NCI-H345 (cell line): ENCODE measurements at places on chromosomes 13 and 19.

DNA sequence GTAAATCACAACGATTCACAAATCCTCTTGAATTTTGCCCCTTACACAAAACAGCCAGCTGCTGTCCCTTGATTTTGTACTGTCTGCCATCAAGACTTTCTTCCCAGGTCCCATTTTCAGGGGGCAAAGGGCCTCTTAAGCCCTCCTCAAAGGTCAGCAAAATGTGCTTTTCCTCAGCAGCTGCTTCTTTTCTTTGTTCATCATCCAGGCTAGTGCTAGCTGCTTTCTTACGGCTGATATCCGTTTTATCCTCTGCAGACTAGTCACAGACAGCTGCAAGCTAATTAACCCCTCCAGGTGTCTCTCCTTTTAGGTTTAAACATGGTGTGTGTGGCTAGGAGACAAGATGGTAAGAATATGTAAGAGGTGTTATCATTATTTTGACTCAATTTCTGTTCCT lies 90.9 kb downstream of the NALCN start:
- DNase-seq: no peak

GRCh38 chr19:35264268-35265125 lies 4.3 kb upstream of the USF2 start:
- no peak for DNase-seq

GRCh38 chr13:107834717-107835116 lies 380.6 kb downstream of the LIG4 start:
- no peak for DNase-seq

- no peak for DNase-seq
These were observed 1.3 kb downstream of the PALM start for GRCh38 chr19:709965-710571.

GRCh38 chr19:42380155-42380554 lies 9.9 kb downstream of the CNFN start:
- DNase-seq: no peak

DNA sequence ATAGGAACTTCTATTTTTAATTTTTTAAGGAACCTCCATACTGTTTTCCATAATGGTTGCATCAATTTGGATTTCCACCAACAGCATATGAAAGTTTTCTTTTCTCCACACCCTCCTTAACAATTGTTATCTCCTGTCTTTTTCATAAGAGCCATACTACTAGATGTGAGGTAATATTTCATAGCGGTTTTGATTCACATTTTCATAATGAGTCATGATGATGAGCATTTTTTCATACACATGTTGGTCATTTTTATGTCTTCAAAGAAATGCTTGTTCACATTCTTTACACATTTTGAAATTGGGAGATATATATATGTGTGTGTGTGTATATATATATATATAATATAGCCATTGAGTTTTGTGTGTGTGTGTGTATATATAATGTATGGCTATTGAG lies 420.3 kb upstream of the PCDH9 start:
- no peak for DNase-seq

- DNase-seq: no peak
These were observed 1544.6 kb downstream of the OLFM4 start for GRCh38 chr13:54573186-54573585.

DNA sequence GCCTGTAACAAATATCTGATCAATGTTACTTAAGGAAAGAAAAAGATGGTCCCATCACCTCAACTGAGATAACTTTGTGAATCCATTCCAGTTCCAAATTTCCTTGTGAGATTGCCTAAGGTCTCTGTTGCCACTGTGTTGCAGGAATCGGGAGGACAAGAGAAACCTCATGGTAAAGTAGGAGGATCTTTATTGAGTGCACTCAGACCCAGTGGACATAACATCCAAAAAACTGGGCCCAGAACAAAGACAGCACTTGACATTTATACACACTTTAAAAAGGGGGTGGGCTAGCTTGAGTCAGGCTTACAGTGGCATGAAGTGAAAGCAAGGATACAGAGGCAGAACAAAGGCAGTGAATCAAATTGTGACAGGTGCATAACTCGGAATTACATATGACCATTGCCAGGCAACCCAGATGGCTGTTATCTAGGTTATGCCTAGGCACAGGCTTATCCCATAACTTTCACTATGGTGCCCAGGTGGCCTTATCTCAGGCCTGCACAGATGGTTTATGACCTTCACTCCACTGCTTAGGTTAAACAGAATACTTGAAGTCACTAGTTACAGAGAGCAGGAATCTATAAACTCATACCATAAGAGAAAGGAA lies 459.4 kb upstream of the PCDH20 start:
- DNase-seq: no peak

DNA sequence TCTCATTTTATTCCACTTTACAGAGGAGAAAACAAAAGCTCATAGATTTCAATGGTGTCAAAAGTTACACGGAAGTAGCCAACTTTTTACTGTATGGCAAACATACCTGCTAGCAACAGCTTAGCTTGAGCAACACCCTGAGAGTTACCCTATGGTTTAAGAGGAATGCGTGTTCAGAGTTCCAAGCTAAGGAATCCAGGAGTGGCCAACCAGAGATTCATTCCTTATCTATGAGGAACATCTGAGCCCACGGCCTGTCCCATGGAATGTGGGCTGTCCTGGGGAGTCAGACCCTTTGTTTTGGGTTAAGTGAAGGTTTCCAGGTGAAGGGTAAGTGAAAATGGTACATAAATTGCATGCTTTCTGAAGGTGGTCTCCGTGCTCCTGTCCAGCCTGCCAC lies 67.5 kb downstream of the STARD13 start:
- DNase-seq: no peak

DNA sequence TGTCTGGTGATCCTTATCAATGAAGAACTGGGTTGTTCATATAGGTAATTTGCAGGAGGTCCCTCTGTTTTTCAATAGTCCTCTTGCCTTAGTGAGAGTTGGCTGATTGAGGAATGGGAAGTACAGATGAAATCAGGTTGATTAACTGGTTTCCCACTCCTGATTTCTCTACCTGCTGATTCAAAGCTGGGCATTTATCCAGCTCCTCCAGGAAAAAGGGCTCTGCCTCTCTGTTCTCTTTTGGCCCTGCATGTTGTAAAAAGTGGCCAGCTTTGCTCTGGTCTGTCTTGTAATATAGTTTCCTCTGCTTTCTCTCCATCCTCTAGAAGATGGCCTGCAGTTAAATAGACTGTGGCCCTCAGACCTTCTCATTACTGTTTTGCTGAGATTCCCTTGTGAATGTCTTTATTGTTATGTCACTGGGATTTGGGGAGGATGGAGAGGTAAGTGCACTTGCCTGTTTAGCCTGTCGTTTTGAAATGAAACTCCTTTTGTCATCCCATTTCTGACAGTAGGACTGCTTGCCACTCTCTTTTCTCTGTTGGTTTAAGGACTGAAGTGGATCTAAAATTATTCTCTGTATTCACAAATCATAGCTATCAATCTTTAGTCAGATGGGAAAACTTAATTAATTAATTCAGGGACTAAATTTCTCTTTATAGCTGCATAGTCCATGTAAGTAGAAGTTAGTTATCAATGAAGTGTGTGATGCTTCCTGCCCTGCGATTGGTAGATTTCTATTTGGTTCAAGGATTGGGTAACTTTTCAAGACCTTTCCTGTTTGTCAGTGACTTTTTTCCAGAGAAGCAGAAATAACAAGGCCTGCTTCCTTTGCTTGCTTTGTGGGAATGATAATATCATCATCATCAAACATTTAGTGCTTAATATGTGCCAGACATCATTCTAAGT lies 28.5 kb downstream of the GARRE1 start:
- peak; percentile 32 for DNase-seq

GRCh38 chr19:11035441-11036377 lies 53.6 kb upstream of the LDLR start:
- DNase-seq: peak; percentile 20

- no peak for DNase-seq
These were observed 291.0 kb downstream of the ENOX1 start for GRCh38 chr13:43495732-43496131.

GRCh38 chr13:101455863-101456262 lies 3.4 kb downstream of the ITGBL1 start:
- no peak for DNase-seq

- no peak for DNase-seq
These were observed 4.4 kb downstream of the HAS1 start for GRCh38 chr19:51719251-51719988.

DNA sequence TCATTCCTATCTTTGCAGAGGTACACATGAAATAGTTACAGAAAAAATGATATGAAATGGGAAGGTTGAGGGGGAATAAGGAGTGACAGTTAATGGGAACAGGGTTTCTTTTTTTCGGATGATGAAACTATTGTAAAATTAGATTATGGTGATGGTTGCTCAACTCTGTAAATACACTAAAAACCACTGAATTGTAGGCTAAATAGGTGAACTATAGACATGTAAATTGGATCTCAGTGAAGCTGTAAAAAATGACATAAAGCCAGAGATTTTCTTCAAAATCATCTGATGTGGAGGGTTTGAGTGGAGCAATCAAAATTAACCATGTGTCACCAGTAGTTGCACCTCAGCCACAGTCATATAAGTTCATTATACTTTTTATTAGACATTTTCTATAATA lies 6.6 kb upstream of the FLT3 start:
- no peak for DNase-seq

GRCh38 chr13:21069561-21070004 lies 8.2 kb upstream of the LATS2 start:
- DNase-seq: no peak

DNA sequence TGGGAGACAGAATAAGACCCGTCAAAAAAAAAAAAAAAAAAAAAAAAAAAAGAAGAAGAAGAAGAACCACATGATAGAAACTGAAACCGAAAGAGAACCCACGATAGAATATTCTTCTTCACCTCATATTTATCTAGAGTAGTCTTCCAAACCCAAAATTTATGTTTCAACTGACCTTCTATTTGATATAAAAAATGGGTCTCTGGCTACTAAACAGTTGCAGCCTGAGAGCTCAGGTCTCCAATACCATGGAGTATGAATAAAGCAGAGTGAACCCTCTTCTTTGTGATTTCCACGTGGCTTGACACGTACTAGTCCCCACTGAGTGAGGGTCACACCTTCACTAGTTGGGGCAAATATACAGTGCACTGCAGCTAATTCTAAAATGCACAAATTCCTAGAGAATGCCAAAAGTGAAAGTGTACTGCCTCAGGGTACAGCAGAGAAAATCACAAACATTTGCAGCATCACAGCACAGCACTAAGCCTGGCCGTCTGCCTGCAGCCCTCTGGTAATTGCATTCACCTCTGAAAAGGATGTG lies 30.8 kb upstream of the RFC3 start:
- DNase-seq: no peak

DNA sequence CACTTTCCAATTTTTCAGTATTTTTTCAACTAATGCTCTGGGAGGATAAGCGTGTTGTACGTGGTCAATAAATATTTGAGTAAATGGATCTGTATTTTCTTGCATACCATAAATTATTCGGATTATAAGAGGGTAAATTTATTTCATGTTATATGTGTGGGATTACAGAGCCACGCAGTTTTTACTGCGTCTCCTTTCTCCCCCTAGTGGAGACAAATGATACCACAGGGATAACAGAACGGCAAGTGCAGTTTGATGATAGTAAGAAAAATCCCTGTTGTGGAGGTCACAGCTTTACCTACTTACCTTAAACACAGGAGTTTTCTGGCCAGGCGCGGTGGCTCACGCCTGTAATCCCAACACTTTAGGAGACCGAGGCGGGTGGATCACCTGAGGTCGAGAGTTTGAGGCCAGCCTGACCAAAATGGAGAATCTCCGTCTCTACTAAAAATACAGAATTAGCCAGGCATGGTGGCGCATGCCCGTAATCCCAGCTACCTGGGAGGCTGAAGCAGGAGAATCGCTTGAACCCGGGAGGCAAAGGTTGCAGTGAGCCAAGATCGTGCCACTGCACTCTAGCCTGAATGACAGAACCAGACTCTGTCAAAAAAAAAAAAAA lies 16.8 kb downstream of the MBD3L2B start:
- DNase-seq: no peak

DNA sequence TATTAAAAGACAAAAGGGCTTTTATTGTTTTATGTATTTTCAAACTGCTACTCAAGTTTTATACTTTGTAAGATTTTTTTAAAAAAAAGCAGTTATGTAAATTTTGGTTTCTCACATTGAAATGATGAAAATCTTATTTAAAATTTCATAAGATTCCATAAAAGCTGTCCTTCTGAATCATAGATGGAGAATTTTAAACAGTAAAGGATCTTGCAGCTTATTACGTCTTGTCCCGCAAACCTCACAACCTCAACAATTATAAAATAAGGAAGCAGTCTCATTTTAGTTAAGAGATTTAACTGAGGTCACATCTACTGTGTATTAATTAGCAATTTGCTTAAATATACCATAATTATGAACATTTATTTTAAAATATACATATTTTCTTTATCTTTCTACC lies 581.0 kb upstream of the SPRY2 start:
- no peak for DNase-seq

GRCh38 chr13:99980824-99981734 lies 505 bp upstream of the ZIC2 start:
- peak; percentile 90 for DNase-seq

DNA sequence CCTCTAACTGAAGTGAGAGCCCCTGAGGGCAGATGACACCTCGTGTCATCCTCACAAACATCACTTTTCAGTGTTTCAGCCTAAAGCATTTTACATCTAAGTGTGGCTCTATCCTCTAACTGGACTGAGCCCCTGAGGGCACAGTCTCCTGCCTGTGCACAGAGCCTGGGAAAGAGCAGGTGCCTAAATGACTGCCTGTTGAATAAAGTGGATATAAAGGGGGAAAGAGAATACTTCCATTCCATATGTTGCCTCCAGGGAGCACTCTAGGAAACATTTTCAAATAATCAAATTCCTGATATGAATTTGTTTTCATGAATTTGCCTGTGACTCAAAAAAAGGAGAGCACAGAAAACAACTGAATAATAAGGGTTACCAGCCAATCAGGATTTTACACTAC lies 32.2 kb downstream of the CNMD start:
- peak; percentile 3 for DNase-seq
